ENCODE measurements at places on chromosomes 5 and 9.

DNA sequence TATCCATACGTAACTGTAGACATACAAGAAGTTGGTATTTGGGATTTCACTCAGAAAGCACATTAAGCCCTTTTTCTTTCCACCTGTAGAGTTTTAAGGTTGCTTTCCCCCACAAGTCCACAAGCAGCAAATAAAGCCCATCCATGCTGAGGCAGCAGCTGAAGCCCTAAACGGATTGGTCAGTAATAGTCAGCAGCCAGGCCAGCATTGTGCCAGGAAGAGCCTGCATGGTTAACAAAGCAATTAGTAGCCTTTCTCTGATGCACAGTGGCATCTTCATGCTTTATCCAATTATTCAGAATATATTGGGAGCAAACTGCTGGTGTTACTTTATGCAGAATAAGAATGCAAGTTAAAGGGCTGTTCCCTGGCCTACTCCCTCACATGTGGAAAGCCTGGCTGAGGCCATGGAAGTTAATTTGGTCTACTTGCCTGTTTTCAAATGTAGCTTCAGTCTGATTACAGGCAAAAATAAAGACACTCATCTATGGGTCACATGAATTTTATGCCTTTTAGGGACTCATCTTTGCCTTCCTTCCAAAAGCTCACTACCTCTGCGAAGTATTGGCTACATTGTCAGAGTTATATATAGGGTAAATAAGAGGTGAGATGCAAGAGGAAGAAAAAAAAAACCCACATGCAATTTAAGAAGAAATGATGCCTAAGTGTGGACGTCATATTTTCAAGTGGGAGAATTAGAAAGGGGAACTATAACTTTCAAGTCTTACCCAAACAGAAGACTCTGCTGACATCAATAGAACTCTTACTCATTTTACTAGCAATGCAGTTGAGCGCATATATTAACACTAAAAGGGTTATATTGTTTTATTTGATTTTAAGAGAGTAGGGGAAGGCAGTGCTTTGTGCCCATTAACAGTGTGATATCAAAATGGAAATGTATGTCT, 15.9 kb downstream of the EBF1 start:
- DNase-seq, result no peak

GRCh38 chr9:97774673-97775072, 77.5 kb upstream of the XPA start:
- no peak for DNase-seq

GRCh38 chr5:157350939-157351801, 85.2 kb downstream of the CYFIP2 start:
- no peak for DNase-seq

DNA sequence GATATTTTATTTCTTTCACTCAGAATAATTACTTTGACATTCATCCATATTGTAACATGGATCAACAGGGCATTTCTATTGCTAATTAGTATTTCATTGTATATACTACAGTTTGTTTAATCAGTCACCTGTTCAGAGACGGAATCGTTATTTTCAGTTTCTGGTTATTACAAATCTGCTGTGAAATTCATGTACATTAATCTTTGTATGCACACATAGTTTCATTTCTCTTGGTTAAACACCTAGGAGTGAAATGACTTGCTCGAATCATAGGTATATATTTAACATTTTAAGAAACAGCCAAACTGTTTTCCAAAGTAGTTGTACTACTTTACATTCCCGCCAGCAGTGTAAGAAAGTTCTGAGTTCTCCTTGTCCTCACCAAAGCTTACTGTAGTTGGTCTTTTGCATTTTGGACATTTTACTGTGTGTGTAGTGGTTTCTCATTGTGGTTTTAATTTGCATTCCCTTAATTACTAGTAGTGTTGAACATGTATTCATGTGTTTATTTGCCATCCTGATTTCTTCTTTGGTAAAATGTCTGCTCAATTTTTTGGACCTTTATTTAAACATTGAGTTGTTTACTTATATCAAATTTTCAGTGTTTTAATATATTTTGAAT, 198.2 kb downstream of the SAXO1 start:
- no peak for DNase-seq

DNA sequence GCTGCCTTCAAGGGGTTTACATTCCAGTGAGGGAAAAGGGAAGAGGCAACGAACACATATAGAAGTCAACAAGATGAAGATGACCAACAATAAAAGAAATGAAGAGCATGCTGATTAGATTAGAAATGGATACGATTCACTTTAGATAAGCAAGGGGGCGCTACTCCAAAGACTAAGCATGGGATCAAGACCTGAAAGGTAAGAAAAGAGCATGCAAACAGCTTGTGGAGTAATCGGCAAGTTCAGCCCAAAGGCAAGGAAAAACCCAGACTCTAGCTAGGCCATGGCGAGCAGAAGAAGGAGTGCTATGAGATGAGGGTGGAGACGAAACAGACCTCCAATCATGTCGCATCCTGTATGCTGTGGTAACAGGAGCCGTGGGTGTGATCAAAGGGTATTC, 124.4 kb downstream of the FANCC start:
- DNase-seq, result no peak

DNA sequence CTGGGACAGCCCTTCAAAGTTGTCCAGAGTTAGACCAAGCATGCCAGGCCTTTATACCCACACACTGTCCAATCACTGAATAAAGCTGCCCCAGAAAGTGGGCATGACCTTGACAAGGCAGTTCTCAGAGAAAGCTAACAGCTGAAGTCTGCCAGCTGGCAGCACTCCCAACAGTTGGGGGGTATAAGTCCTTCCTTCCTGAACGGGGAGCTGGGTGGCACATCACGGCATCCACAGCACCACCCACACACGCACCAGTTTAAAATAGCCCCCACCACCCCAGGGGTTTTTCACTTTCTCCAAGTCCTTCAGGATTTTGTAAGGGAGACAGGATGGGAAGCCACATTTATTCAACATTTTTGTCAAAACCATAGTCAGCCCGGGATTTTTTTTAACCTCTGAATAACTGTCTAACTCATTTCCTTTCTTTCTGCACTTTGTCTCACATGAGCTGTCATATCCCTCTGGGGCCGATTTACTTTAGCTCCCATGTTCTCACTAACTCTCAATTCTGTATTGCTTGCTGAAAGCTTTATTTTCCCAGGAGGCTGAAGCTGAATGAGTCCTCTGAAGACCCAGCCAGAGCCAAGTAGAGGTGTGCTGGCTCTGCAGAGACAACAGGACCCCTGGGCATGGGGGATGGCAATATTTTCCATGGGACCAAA, 15.4 kb downstream of the FAM81B start:
- no peak for DNase-seq

DNA sequence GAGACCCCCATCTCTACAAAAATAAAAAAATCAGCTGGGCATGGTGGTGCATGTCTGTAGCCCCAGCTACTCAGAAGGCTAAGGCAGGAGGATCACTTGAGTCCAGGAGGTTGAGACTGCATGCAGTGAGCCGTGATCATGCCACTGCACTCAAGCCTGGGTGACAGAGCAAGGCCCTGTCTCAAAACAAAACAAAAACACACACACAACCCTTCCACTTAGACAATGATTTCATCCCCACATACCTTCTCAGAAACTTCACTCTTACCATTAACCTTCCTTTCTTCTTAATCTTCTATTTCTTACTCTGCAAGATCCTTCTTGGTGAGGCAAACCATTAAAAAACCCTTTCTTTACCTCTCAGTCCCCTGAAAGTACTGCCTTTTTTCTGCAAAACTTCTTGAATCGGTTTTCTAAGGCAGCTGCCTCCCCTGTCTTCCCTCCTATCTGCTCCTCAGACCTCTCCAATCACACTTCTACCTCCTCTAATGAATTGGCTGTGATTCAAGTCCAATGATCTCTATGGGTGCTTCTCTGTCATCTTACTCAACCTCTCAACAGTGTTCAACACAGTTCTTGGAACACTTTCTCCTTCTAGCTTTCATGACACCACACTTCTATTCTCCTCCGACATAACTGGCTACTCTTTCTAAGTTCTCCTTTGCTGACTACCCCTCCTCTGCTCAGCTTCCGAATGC, 47.3 kb downstream of the PFDN1 start:
- no peak for DNase-seq

DNA sequence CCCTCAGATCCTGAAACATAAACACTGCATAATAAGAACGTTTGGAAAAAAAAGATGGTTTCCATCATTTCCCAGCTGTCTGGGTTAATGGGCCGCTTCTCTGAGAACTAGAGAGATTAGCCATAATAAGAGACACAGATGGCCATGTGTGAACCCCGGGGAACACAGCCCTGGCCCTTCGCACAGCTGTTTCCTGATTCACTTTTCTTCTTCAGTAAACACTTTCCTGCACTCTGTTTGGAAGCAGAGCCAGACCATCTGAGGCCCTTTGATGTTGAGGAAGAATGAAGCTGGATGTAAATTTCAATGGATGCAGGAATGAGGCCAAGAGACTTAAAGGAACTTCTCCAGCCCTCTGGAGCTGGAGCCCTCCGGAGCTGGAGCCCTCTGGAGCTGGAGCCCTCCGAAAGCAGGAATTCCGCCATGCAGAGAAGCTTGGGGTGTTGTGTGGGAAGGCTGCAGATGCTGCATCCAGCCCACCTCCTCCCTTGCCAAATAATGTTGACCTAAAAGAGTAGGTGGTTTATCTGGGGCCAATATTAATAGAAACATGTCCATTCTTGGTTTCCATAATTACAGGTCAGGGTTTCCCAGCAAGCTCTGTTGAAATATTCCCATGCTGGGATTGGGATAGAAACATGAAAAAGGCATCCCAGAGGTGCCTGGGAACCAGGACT, 218.9 kb downstream of the NXNL2 start:
- no peak for DNase-seq

GRCh38 chr5:32168460-32169033, 5.6 kb downstream of the GOLPH3 start:
- no peak for DNase-seq

GRCh38 chr5:83277953-83278352, 193.6 kb upstream of the VCAN start:
- DNase-seq, result no peak

GRCh38 chr5:109703829-109704228, 14.1 kb downstream of the MAN2A1 start:
- DNase-seq, result no peak

DNA sequence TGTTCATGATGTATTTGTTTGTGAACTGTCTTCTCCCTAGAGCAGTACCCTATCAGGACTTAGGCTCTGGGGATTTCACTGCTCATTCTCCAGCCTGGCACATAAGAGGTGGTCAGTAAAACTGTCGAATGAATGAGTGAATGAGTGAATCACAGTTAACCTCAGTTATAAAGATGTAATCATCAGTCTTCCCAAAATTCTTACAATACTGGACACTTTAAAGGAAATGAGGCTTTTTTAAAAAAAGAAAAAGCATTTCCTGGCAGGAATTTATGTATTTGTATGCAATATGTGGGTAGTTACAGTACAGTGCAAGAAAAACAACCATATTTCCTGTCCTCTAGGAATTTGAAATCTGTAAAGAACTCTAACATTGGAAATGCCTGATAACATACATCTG, 59.6 kb downstream of the RAI14 start:
- DNase-seq, result no peak

GRCh38 chr5:57334475-57334874, 148.1 kb downstream of the ACTBL2 start:
- no peak for DNase-seq

GRCh38 chr5:36537724-36538123, 68.7 kb upstream of the SLC1A3 start:
- no peak for DNase-seq

DNA sequence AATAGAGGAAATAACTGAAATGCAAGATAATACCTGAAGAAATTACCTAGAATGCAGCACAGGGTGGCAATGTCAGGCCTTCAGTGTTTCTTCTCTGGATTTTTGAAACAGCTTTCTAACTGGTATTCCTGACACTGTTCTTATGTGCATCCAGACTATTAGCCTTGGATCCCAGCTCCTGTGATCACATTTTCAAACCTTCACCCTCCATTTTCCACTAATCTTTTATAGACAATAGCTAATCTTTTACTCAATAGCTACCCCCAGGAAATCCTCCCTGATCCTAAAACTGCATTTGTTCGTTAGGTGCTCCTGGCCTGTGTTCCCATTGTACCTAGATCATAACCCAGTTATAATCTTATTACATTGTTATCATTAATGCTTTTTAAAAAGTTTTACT, 101.5 kb upstream of the DHFR start:
- DNase-seq, result no peak

DNA sequence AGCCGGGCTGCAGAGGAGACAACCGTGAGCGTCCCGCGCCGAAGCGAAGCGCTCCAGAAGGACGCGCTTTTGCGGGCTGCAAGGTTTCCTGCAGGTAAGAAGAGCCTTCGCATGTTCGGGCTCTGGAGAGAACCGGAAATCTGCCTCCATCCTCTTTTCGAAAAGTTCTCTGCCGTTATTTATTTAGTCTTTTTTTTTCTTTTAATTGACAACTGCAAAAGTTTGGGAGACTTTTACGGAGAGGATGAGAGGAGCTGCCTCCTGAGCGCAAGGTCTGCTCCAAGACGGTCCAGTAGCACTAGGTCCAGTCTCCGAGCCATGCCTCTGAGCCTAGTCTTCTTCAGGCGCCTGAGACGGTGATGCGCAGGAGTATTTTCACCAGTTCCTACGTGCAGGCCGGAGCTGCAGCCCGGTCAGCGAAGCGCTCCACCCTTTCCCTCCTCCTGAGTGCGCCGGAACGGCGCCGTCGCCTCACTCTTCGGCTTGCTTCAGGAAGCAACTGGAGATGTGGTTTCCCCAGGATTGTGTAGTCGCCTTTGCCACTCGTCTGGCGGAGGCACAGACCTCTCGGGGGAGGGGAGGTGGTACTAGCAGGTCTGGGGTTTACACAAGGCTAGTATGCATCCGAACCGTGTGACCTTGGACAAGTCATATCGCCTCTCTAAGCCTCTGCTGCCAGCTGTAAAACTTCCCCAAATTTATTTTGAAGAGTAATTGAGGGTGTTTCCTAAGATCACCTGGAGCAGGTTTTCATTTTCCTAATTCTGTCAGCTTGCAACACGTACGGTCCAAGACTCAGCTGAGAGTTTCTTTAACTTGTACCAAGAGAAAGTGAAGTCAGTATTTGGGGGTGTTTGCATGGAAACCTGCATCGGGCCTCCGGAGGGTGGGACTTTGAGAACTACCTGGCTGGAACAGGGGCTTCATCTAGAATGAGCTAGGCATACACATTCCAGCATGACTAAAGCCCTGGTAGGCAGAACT, 4.5 kb downstream of the POU4F3 start:
- DNase-seq, result no peak

GRCh38 chr5:81525690-81526089, 131.8 kb upstream of the ACOT12 start:
- no peak for DNase-seq

DNA sequence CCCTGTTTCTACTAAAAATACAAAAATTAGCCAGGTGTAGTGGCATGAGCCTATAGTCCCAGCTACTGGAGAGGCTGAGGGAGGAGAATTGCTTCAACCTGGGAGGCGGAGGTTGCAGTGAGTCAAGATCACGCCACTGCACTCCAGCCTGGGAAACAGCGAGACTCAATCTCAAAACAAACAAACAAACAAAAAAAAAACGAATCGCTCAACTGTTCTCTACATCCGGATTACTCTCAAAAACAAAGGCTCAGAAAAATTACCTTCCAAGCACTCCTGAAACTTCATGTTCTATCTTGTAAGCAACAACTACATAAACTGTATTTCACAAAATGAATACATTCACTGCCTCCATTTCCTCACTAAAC, 14.0 kb downstream of the UBAP2 start:
- no peak for DNase-seq

GRCh38 chr5:10303699-10304170, 4.0 kb downstream of the CMBL start:
- DNase-seq, result no peak

- no peak for DNase-seq
Measured at GRCh38 chr9:131474711-131475110, 28.0 kb upstream of the POMT1 start.

- peak; percentile 82 for DNase-seq
Measured at GRCh38 chr5:139648205-139649081, at the start of gene CXXC5. TSS of gene CXXC5 (plus strand) at chr5:139648349. CDS start at chr5:139680524, 32,175 bp downstream.

All from prostate gland (tissue), 2 donors.